ENCODE measurements at places on chromosomes 5 and 9.

GRCh38 chr9:87958591-87958990 lies 15.7 kb downstream of the CDK20 start:
- DNase-seq: no peak

- peak; percentile 78 for DNase-seq
Observed at GRCh38 chr9:130107234-130107861, 53.6 kb downstream of the GPR107 start.

GRCh38 chr5:137684761-137685160 lies 51.1 kb downstream of the KLHL3 start:
- no peak for DNase-seq

DNA sequence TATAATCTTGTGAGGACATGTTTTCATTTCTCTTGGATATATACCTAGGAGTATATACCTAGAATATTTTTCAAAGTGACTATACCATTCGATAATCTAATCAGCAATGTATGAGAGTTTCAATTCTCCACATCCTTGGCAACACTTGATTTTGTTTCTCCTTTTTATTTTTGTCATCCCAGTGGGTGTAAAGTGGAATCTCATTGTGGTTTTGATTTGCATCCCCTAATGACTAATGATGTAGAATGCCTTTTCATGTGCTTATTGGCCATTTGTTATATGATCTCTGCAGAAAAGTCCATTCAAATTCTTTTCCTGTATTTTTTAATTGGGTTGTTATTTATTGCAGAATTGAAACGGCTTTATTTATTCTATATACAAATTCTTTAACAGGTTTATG lies 15.2 kb downstream of the ZCCHC9 start:
- DNase-seq: no peak

DNA sequence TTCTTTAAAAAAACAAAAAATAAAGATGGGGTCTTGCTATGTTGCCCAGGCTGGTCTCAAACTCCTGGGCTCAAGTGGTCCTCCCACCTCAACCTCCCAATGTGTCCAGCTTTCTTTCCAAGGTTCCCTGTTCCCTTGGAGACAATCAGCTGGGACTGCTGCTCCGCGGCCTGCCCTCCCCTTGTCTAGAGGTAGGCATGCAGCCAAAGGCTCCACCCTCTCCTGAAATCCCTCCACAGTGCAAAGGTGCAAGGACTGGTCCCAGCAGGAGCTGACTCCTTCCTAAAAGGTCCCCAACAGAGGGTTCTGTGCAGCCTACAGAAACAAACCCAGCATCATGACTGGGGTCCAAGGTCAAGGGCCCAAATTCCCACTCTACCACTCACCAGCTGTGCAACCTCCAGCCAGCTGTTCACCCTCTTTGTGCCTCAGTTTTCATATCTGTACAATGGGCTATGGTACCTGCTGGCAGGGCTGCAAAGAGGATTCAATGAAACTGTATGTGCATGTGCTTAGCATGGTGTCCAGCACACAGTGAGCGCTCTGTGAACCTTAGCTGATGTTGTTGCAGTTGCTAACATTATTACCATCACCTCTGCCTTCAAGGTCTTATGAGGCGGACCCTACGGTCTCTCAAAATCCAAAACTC lies 47.5 kb downstream of the BARX1 start:
- no peak for DNase-seq

DNA sequence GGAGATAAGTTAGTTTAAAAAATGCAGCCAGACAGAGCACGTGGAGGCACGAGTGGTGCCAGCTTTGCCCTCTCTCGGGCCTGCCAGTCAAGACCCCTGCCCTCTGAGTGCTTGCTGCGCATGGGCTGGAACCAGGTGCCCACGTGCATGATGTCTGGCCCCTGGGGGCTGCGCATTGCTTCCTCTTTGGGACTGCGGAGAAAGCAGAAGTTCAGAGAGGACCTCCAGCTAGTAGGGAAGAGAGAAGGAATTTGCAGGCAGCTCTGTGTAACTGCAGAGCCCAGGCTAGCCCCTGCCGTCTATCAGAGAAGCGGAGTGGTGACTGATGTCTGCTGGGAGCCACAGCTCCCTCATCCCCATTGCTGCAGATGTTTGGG lies 9.7 kb upstream of the RNU6ATAC start:
- no peak for DNase-seq

DNA sequence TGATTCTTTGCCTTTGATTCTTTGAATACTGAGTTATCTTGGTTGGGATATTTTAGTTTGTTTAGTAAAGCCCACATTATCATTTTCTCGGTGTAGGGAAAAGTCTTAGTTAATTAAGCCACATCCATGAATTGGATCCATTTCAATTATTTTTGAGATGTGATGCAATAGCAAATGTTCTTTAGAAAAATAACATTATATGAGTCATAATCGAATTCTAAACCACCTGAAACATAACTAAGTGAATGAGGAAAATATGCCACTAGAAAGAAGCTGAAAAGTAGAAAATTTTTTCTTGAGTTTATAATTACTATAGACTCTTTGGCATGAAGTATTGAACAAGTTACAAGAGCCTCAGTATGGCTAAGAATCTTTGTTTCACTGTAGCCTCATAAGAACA lies 17.5 kb upstream of the CCDC192 start:
- no peak for DNase-seq

GRCh38 chr5:116361171-116361967 lies 213.3 kb downstream of the SEMA6A start:
- DNase-seq: peak; percentile 21

DNA sequence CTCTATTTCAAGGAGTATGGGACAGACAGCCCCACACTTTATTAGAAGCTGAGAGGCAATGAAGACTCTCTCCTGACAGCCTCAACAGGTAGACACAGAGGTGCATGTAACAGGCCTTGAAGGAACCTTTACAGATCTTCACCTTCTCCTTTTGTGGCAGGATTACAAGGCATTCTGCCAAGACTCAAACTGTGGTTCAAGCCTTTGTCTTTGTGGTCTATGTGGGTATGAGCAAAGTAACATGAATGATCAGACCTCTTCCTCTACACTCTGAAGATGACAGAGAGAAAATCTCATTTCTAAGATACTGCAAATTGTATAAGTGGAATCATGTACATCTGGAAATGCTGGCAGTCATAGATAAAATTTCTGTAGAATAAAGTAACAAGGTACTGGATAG lies 346.9 kb downstream of the CDH9 start:
- DNase-seq: no peak

- no peak for DNase-seq
Observed at GRCh38 chr9:78565481-78565880, 268.6 kb downstream of the PSAT1 start.

- no peak for DNase-seq
Observed at GRCh38 chr9:134353539-134353938, 27.3 kb downstream of the RXRA start.

- DNase-seq: no peak
Observed at GRCh38 chr5:176192094-176192721, 46.0 kb upstream of the SIMC1 start.

DNA sequence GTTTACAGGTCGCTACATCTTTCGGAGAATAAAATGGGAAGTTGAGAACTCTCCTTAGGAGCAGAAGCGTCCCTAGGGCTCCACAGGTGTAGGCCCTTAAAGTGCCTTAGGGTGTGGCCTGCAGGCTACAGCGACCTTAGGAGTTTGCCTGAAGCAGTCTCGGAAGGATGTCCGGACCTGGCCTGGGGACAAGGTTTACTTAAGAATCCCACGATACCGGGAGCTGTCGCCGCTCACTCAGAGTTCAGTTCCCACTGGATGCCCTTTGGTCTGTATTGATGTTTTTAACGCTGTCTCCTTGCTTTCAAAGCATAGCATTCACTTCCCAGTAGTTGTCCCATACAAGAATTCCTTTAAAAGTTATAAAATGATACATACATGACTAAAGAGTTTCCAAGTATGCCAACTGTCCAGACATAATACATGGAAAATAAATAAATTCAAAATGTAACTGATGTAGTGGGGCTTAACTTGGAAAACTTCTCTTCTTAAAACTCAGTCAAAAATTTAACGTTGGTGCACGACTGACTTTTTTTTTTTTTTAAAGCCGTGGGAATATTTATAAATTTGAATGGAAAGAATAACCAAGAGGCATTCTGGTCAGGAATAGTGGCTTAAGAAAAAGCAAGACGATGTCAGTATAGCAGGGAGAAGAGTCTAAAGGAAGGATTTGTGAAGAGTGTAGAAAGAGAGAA lies 848 bp downstream of the RAD50 start:
- peak; percentile 22 for DNase-seq

- no peak for DNase-seq
Observed at GRCh38 chr5:9538504-9538903, 7.4 kb downstream of the SEMA5A start.

- DNase-seq: no peak
Observed at GRCh38 chr9:108100571-108100970, 611.0 kb upstream of the KLF4 start.

DNA sequence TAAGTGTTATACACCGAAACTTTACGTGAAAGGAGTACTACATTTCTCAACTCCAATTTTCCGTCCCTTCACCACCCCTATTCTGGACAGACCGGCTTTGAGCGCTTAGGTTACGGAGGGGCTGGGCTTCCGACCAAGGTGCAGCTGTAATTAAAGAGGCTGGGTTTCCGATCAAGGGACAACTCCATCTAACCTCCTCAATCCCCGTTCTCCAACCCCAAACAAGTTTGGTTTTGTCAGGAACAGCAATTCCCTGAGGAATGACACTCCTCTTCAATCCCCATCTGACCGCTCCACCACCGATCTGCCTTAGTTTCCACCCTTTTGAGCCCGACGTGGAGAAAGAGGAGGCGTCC lies 577 bp downstream of the TUT7 start:
- DNase-seq: no peak

- DNase-seq: no peak
Observed at GRCh38 chr5:76854644-76855043, 4.8 kb downstream of the S100Z start.

DNA sequence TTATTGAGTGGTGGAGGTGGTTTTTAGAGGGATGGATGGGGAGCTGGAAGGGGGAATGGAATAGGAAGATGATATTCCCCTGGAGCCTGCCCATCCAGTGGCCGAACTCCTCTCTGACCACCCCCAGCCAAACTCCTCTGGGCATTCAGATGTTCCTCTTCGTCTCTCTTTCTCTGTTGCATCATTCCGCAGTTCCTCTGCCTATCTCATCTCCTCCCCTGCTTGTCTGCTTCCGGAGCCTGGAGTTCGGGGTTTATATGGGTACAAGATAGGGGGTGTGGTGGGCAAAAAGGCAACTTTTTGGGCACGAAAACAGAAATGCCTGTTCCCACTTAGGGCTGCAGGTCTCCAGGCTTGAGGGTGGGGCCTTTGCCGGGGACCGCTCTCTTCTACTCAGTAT lies 12.2 kb upstream of the CDK5RAP2 start:
- no peak for DNase-seq

GRCh38 chr9:88571419-88571818 lies 36.4 kb downstream of the NXNL2 start:
- DNase-seq: no peak

- peak; percentile 66 for DNase-seq
Observed at GRCh38 chr5:174935854-174936474, 211.6 kb downstream of the MSX2 start.

- DNase-seq: no peak
Observed at GRCh38 chr5:109762821-109763220, 73.1 kb downstream of the MAN2A1 start.

DNA sequence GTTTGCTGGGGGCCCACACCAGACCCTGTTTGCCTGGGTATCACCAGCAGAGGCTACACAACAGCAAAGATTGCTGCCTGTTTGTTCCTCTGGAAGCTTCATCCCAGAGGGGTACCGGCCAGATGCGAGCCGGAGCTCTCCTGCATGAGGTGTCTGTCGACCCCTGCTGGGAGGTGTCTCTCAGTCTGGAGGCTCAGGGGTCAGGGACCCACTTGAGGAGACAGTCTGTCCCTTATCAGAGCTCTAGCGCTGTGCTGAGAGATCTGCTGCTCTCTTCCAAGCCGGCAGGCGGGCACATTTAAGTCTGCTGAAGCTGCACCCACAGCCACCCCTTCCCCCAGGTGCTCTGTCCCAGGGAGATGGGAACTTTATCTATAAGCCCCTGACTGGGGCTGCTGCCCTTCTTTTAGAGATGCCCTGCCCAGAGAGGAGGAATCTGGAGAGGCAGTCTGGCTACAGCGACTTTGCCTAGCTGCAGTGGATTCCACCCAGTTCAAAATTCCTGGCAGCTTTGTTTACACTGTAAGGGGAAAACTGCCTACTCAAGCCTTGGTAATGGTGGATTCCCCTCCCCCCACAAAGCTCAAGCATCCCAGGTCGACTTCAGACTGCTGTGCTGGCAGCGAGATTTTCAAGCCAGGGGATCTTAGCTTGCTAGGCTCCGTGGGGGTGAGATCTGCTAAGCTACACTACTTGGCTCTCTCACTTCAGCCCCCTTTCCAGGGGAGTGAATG lies 206.0 kb upstream of the TLX3 start:
- no peak for DNase-seq

GRCh38 chr5:107954254-107954653 lies 283.5 kb upstream of the EFNA5 start:
- DNase-seq: no peak

- DNase-seq: peak; percentile 99
Observed at GRCh38 chr5:153629027-153629895, 138.8 kb downstream of the GRIA1 start.

GRCh38 chr9:92098638-92099037 lies 16.6 kb downstream of the SPTLC1 start:
- no peak for DNase-seq

DNA sequence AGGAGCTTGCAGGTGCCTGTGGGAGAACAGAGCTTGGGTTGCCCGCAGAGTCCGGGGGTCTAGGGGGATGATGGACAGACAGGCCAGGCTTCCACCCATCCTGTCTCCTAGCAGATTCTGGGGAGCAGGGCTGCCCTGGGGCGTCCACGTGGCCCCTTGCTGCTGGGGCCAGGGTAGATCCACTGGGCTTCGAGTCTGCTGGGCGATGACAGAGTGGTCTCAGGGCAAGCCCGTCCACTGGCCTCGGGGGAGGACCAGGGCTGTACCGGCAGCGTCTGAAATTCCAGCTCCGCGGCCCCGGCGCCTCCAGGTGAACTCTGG lies 124.2 kb upstream of the IRX4 start:
- DNase-seq: no peak

- no peak for DNase-seq
Observed at GRCh38 chr5:30041831-30042385, 1151.6 kb upstream of the CDH6 start.

- no peak for DNase-seq
Observed at GRCh38 chr5:179203248-179203647, 142.0 kb downstream of the ADAMTS2 start.

DNA sequence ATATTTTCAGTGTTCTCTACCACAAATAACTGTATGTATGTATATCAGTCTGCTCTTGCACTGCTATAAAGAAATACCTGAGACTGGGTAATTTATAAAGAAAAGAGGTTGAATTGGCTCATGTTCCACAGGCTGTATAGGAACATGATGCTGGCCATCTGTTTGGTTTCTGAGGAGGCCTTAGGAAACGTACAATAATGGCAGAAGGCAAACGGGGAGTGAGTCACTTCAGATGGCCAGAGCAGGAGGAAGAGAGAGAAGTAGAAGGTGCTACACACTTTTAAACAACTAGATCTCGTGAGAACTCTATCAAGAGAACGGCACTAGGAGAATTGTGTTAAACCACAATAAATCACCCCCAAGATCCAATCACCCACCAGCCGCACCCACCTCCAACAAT lies 121.7 kb downstream of the ADAMTS6 start:
- no peak for DNase-seq

- peak; percentile 5 for DNase-seq
Observed at GRCh38 chr9:85163415-85163814, 493.9 kb downstream of the NTRK2 start.

- DNase-seq: peak; percentile 30
Observed at GRCh38 chr9:38689678-38690077, 30.3 kb downstream of the FAM240B start.
